Right renal cortex interstitium (tissue), 3 donors: ENCODE measurements at places on chromosomes 3 and 15. TPM values are rescaled to one million over a fixed set of nuclear protein-coding genes. Genes with fewer than 3 reads are reported as not detected.

The TLR9 gene
- 0.18 TPM for polyA plus RNA-seq

The ANKRD63 gene
- not detected for polyA plus RNA-seq

The MNS1 gene
- polyA plus RNA-seq: 30.0 TPM

The GABRR3 gene
- polyA plus RNA-seq: 0.04 TPM

The BFSP2 gene
- polyA plus RNA-seq: not detected

The GRK7 gene
- 0.07 TPM for polyA plus RNA-seq

The PCLAF gene
- 37.3 TPM for polyA plus RNA-seq

The TEX55 gene
- not detected for polyA plus RNA-seq

The ACP3 gene
- 63.9 TPM for polyA plus RNA-seq

The SLC9A9 gene
- 6.4 TPM for polyA plus RNA-seq

The IL16 gene
- 4.9 TPM for polyA plus RNA-seq

The CPN2 gene
- polyA plus RNA-seq: 0.69 TPM

The ARNT2 gene
- 63.6 TPM for polyA plus RNA-seq

The JMJD7 gene
- 8.8 TPM for polyA plus RNA-seq

The NTRK3 gene
- 13.2 TPM for polyA plus RNA-seq

The SQOR gene
- polyA plus RNA-seq: 28.7 TPM

The FRMD5 gene
- 0.76 TPM for polyA plus RNA-seq

The PPP1R14D gene
- polyA plus RNA-seq: 0.47 TPM

The C3orf52 gene
- polyA plus RNA-seq: 5.9 TPM
